ENCODE measurements at places on chromosomes 3 and 15.

- DNase-seq = no peak
Observed at GRCh38 chr3:100256731-100257151, 4.1 kb upstream of the TBC1D23 start.

- peak; percentile 74 for DNase-seq
Observed at GRCh38 chr3:45064512-45065372, 38.6 kb downstream of the CLEC3B start.

GRCh38 chr15:100844167-100844566 lies 35.5 kb upstream of the ALDH1A3 start:
- no peak for DNase-seq

DNA sequence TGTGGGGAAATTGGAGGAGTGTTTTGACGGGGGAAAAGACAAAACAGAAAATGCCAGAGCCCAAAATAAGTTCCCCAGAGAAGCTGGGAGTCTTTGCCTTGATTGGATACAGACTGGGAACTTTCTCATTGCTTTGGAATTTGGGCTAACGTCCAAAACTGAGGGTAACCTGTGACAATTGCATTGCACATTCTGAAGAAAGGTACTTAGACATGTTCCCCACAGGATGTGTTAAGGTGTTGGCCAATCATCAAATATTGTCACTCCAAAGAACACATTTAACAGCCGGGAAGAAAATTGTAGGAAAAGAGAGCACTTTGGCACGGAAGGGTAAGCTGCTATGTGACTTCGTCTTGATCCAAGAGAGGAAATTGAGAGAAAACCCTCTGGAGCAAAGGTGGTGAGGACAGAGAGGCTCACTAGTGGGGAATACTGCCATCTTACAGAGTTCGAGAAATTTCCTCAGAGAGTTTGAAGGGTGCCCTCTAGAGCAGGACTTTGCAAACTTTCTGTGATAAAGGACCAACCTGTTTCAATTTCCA lies 619.5 kb upstream of the TBL1XR1 start:
- no peak for DNase-seq

- DNase-seq = no peak
Observed at GRCh38 chr3:69322158-69322509, 63.8 kb downstream of the FRMD4B start.

Data from CMK (cell line).